ENCODE measurements at places on chromosomes 4 and X.

- no peak for DNase-seq
Observed at GRCh38 chrX:125710403-125711062, 390.9 kb downstream of the TEX13C start.

DNA sequence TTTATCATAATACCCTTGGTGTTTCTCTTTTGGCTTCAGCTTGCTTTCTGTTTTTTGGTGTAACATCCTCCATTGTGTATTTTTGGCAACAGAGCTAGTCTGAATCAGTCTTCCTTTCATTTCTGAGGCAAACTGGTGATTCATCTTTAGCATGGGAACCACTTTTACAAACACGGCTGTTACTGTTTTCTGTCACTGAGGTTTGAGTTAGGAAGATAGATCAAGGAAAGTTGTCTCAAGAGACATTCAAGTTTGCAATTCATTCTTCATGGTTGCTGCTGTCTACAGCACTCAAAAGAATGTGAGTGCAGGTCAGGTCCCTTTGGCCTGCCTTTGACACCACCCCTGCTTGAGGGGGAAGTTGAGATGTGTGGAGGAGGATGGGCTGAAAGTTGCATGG is 36.3 kb downstream of the IL21 start:
- no peak for DNase-seq

DNA sequence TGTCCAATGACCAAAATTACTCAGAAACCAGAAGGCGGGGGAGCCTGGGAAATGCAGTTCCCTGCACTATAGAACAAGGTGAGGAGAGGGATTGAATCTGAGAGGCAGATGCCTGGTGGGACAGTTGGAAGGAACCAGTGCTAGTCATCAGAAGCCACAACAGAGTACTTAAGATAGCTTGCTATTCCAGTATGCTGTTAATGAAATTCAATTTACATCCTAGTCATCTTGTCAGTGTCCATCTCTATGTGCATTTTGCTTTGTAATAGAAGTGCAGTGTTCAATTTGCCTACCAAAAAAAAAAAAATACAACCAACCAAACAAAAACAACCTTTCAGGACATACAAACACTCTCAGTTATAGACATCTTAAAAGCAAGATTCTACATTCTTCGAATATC is 679.1 kb upstream of the CPEB2 start:
- no peak for DNase-seq

GRCh38 chr4:134812611-134813010 is 611.0 kb upstream of the PABPC4L start:
- no peak for DNase-seq

DNA sequence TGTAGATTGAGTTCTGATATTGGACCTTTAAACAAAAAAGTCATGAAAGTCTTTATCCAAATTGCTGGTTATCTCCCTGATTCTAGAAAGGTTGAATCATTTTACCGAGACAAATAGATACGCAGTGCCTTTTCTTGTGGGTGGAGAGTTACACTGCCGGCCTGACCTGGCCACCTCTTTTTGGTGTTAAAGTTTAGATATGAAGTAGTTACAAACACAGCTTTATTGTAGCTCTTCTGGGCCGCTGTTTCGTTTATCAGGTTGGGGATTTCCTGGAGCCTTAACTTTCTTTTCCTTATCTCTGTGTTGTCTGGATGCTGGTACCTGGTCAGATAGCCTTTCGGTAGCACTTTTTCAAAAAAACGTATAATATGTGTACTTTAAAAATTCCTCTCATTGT is 31.0 kb downstream of the FNIP2 start:
- no peak for DNase-seq
